ENCODE measurements at places on chromosomes 2 and 18.

DNA sequence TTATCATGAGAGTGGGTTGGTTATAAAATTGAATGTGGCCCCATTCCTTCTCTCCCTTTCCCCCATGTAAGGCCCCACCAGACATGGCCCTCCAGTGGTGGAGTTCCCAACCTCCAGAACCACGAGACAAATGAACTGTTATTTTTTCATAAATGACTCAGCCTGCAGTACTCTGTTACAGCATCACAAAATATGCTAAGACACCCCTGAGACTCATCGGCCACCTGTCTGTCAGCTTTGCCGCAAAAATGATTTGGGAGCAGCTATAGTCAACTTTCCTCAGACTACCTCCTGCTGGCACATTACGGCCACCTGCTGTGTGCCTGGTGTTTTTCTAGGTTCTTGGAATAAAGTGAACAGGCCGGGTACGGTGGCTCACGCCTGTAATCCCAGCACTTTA lies 21.4 kb upstream of the C1QL2 start:
- DNase-seq: no peak

GRCh38 chr18:45571195-45571594 lies 44.1 kb upstream of the SLC14A2 start:
- no peak for DNase-seq

DNA sequence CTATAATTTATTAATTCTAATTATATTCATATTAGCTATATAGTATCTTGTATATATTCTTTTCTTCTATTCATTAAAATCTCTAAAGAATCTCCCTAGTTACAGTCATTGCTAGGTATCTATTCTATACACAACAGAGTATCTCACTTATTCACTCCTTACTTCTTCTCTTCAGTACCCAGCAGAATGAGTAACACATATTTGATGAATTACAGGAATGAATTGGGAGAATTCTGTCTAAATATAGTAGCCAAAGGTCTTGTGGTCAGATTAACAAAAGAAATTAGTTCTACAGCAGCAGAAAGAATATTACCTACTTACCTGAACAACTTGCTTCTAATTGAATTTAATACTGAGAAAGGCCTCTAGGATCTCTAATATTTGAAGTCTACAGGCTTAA lies 758.0 kb upstream of the ZEB2 start:
- no peak for DNase-seq

GRCh38 chr2:406876-407275 lies 119.0 kb upstream of the ALKAL2 start:
- no peak for DNase-seq

- DNase-seq: no peak
These were observed 48.5 kb downstream of the MAP4K4 start for GRCh38 chr2:101745711-101746694.

GRCh38 chr18:79517341-79517740 lies 121.6 kb downstream of the NFATC1 start:
- DNase-seq: no peak

DNA sequence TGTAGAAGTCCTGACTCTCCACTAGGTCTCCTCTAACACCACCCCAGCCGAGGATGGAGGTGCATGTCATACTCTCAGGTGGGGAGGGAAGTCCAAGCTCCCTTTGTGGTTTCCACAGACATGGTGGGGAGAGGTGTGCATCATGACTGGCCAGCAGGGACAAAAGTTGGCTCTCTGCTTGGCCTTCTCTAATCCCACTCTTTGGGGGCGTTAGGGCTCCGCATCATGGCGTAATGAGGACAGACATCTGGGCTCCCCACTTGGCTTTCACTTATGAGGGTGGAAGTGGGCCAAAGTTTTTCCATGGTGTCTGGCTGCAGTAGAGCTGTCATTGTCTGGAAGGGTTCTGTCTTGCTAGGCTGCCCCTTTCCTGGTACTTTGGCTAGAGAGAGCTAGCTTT lies 80.7 kb upstream of the DAPL1 start:
- no peak for DNase-seq

- no peak for DNase-seq
These were observed 51.1 kb downstream of the LPIN2 start for GRCh38 chr18:2961821-2962220.

All from sigmoid colon (tissue), 7 donors.